ENCODE measurements at places on chromosomes 12 and 14.

DNA sequence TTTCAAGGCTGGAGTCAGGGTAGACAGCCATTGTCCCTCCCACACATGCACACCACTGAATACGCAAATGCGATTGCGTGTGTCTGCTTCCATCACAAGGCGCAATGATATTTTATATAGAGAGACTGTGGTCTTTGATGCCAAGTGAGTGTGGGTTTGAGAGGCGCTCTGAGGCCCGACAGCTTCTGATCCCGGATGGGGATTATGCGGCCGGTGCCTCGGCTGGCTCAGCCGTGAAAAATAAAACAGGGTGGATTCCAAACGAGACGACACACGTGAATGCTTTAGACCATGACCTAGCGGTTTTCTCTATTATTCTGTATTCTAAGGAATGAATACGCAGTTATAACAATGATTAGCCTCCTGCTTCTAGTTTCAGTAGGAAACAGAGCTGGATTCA, 72.5 kb downstream of the TMEM132D start:
- DNase-seq, result no peak

- DNase-seq, result peak; percentile 72
Measured at GRCh38 chr14:104724981-104725771, 1.1 kb downstream of the ADSS1 start.

- DNase-seq, result no peak
Measured at GRCh38 chr12:14694970-14695369, 1.4 kb downstream of the GUCY2C start.

DNA sequence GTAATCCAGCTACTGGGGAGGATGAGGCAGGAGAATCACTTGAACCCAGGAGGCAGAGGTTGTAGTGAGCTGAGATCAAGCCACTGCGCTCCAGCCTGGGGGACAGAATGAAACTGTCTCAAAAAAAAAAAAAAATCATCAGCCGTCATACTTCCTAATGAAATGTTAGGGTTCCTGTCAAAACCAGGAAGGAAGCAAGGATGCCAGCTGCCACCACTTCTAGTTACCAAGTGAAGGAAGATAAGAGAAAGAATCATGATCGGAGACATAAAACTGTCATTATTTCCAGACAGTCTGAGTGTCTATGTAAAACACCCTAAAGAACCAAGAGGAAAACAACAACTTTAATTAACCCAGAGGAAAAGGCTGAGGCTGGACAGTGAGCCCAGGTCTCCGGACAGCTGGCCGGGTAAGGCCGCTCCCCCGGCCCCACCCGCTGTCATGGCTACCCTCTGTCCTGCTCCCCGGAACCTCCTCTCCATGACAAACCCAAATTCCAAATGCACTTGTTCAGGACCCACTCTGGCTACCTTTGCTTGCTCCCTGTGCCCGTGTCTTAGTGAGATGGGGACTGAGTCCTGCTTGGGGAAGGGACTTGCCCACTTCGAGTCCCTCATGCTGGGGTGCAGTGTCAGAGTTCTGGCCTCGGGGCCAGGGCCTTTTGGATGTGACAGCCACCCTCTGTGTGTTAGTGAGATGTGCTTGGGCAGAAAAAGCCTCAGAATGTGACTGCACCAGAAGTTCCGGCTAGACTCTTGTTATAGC, 29.0 kb downstream of the SLC6A12 start:
- no peak for DNase-seq

- no peak for DNase-seq
Measured at GRCh38 chr12:66596199-66596598, 82.7 kb downstream of the GRIP1 start.

DNA sequence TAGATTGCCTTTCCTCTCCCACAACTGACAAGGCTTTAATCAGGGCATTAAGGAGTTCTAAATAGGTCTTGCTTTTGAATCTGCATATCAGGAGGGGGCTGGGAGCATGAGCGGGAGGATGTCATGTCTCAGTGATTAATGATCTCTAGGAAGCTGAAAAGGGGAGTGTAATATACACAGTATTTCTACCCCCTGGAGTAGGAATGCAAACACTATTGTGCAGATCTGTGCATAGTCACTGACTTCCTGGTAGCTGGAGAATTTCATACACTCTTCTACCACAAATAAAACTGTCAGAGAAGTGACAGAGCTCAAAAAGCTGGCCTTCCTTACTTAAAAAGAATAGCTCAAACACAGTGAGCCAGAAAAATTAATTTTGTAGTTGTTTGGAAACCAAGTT, 65.8 kb downstream of the RIC8B start:
- DNase-seq, result peak; percentile 41

GRCh38 chr14:64196814-64197411, 97.3 kb downstream of the ESR2 start:
- DNase-seq, result peak; percentile 74

DNA sequence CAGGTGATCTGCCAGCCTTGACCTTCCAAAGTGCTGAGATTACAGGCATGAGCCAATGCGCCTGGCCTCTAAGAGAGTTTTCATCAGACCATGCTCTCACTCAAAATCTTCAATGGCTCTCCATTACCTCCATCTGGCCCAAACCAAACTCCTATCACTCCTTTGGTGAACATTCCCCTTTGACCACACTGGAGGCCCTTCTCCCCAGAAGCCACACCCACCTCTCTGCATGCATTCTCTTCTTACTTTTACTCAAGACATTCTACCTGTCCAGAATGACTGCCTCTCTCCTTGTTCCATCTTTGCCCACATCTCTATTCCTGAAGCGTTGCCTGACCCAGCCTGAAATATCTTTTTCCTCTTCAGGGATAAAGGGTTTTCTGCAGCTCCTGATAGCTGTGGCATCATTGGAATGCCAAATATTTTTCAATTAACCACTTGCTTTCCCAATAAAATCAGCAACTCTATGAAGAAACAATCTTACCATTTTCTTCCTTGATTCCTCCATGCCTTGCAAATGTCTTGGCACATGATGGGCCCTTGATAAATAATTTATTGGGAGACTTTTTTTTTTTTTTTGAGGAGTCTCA, 15.5 kb downstream of the PLEK2 start:
- peak; percentile 59 for DNase-seq

DNA sequence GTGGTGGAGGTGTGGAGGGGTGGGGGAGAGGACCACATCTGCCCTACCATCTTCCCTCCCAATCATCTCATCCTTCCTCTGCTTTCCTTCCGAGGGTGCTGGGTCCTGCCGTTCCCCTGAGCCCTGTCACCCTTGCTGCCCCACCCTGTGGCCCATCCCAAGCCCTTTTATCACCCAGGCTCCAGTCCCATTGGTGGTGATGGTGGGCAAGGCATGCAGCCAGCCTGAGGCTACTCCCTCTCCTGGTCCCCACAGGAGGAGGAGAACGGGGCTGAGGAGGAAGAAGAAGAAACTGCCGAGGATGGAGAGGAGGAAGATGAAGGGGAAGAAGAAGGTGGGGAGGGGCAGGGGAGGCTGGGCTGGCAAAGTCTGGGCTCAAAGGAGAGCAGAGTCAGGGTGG, 2.7 kb upstream of the LAG3 start:
- no peak for DNase-seq

GRCh38 chr14:55807053-55807880, 227.3 kb downstream of the KTN1 start:
- peak; percentile 6 for DNase-seq

DNA sequence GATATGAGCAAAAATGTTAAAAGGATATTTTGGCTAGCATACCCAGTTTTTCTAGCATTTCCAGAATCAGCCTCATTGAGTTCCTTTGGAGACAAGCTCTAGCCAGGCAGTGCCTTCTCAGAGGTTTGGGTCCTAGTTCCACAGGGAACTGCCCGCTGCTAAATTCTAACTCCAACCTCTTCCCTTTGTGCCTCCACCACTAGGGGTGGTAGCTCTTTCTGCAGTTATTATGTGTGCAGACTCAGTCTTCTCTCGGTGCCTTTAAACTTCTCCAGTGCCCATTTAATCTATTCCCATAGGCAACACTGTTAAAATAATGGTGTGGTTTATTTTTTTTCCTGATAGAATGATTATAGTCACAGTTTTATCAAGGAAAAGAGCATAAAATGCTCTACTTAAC, 21.5 kb upstream of the SLC25A3 start:
- DNase-seq, result no peak

DNA sequence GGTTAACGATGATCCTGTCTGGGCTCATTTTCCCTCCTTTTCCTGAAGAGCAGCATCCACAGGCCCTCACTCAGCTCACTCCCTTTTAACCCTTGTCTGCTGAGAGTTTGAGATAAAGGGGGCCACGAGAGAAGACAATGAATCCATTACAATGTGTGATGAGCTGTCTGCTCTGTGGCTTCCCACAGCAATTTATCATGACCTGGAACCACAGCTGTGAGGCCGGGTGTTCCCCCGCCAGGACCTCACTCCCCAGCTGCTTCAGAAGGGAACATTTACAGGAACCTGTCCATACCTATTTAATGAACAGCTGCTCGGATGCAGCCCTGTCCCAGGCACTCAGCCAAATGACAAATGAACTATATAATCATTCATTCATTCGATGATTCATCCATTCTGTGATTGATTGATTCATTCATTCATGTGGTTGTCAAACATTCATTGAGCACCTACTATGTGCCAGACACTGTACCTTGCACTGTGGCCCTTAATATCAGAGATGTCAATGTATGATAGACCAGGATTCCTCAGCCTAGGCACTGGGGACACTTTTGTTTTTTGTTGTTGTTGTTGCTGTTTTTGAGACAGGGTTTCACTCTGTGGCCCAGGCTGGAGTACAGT, 18.5 kb upstream of the P2RX7 start:
- DNase-seq, result no peak

- DNase-seq, result no peak
Measured at GRCh38 chr14:44782775-44783238, 178.9 kb downstream of the KLHL28 start.

DNA sequence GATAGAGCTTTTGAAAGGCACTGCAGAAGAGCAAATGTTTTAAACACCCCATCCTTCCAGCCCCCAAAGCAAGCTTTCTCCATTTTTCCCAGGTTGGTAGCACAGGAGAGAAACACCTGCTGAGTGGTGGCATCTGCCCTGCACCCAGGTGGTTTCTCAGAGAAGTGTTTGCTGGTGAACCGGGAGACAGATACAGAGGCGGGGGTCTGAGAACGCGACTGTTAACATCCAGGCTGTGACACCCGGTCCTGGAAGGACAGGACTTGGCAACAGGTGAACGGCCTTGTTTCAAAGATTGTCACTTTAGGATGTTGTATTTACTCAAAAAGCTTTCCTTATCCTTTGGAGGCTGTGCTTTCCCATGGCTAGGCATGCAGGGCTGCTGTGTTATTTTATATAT, 18.5 kb downstream of the MMAB start:
- no peak for DNase-seq

- no peak for DNase-seq
Measured at GRCh38 chr12:46406352-46407027, 33.9 kb upstream of the SLC38A2 start.

DNA sequence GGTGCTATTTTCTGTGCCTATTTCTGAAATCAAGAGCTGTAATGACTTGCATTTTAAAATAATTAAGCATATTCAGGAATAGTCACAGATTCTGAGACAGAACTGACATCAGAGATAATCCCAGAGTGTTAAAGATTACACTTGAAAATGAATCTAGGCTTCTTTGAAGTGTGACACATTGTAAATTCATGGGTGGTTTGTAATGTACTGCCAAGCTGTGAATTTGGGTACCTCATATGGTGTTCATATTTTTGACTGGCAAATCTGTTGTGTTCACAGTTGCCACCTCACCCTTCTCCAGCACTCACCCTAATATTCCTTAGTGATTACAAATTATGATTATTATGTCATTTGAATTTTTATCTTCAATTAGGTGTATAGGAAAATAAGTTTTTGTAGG, 78.5 kb upstream of the CSRP2 start:
- DNase-seq, result no peak

DNA sequence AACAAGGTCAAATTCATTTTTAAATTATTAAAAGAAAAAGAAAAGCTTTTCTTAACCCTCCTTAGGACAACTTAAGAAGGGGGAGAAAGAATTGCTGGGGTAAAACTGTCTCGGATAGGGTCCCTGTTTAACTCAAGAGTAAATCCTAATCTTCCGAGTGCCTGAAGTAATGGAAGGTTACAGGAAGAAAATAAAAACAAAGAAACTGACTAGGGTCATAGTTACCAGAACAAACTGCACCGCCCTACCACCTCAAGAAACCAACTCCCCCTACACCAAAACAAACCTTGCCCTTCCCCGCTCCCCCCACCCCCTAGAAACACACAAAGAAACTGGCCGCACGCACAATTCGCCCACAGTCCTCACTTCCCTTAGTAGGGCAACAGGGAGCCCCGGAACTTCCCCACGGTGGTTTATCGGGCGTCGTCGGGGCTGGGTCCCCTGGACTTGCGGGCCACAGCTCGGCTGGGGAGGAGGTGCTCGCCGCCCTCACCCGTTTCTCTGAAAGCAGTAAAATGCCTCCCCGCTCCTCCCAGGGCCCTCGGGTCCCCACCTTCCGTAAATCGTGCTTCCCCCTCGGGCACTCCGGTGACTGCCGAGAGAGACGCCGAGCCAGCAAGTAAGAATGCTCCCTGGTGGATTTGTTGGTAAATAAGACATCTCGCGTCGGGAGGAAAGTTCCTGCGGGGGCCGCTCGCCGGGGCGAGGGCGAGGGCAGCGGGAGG, 2.4 kb downstream of the SINHCAF start:
- no peak for DNase-seq

DNA sequence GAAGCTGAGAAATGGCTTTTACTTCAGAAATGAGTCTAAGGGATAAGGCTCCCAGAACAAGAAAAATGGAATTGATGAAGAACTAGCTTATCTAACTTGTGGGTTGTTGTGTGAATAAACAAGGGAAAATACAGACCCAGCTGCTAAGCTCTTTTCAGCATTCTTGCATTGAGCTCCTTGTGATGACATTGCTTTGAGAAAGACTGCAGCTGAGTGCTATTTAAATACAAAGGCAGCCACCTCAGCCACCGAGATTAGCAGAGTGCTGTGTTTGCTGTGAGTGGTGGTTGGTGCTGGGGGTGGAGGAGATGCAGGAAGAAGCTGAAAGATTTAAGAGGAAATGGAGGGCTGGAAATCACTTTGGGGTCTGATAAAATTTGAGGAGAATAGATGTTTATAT, 396.0 kb upstream of the PRICKLE1 start:
- DNase-seq, result no peak

- no peak for DNase-seq
Measured at GRCh38 chr12:33514893-33515292, 75.3 kb upstream of the SYT10 start.

DNA sequence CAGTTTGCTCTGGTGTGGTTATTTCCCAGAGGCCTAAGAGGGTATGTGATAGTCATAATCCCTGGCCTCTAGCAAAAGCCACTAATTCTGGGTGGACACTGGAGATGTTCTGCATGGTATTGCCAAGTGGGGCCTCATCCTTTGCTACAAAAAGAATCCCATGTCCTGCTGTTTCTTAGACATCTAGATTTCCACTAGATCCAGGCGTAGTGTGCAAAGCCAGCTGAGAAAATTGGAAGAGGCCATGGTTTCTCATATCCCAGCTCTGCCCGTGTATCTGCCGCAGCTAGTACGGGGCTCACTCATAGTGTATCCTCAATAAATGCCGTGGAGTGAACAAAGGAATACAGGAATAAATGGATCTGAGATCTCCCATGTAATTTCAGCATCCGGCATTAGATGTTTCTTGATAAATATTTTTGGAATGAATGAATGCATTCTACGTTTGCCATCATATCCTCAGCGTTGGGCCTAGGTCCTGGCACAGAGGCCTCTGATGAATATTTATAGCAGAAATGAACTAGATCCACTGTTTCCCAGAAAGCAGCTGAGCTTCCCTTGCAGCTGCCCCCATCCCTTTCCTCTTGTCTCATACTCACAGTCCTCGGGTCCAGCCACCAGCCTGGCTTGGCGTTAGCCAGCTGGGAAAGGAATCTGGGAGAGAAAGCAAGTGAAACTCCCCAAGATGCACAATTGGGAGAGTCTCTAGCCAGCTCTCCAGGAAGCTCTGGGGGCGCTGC, 76.3 kb upstream of the NOS1 start:
- no peak for DNase-seq
